ENCODE measurements at places on chromosomes 7 and 10.

GRCh38 chr10:132374612-132375011, 22.4 kb upstream of the PWWP2B start:
- no peak for DNase-seq

GRCh38 chr10:14543046-14543903, 212.6 kb upstream of the FRMD4A start:
- DNase-seq: no peak

- DNase-seq: no peak
These were observed 143.0 kb downstream of the DIP2C start for GRCh38 chr10:546451-546850.

- DNase-seq: peak; percentile 31
These were observed 191.5 kb upstream of the CELF2 start for GRCh38 chr10:10826125-10826524.

DNA sequence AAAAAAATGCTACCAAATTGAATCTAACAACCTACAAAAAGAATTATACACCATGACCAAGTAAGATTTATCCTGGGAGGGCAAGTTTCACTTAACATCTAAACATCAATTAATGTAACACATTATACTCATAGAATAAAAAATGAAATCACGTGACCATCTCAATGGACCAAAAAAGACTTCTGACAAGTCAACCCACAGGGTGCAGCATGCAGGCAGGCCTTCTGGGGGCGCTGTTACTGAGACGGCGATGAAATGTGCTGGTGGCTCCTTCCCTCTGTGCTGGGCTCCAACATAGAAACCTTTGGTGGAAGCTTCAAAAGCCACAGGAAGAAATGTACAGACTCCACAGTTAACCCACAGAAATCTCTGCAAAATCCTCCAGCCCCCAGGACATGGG, 103.1 kb downstream of the INHBA start:
- no peak for DNase-seq

DNA sequence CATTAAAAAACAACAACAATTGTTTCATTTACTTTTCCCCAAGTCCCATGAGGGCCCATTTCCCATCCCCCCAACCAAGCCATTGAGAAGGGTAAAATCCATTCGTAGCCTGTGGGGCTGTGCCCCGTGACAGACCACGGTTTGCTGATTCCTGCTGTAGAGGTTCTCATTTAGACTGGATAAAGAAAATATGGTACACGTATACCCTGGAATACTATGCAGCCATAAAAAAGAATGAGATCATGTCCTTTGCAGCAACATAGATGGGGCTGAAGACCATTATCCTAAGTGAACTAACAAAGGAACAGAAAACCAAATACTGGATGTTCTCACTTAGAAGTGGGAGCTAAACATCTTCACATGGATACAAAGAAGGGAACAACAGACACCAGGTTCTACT, 44.9 kb downstream of the ZNF783 start:
- DNase-seq: no peak

- DNase-seq: no peak
These were observed 18.1 kb downstream of the RAPGEF5 start for GRCh38 chr7:22338877-22339276.

DNA sequence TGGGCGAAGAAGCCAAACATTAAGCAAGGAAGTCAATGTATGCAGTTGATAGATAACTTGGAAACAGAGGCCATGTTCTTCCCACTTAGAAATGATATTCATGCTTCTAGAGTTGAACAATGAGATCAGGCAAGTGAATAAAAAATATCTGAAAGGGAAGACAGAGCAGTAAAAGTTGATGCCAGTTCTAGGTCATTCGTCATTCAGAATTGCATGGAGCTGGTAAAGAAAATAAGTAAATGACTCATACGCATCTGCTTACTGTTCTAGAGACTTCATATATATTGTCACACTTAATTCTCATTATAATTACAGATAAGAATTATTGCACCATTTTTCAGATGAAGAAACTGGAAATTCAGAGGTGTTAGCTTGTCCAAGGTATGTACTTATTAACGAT, 158.9 kb upstream of the FERD3L start:
- no peak for DNase-seq

DNA sequence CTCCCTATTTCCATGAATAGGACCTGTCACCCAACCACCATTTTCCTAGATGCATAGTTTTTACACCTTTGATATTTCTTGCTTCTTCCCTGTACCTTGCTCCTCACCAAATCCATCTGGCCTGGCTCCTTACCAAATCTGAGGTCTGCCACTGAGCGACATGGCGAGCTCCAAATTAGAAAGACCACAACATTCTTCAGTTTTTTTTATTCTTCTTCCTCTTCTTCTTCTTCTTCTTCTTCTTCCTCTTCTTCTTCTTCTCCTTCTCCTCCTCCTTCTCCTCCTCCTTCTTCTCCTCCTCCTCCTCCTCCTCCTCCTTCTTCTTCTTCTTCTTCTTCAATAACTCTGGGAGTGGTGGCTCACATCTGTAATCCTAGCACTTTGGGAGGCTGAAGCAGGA, 7.1 kb downstream of the CPED1 start:
- DNase-seq: no peak

- DNase-seq: peak; percentile 91
These were observed at the start of gene OPTN for GRCh38 chr10:13099666-13100348. Gene OPTN (plus strand): TSS chr10:13100163. CDS start chr10:13109123, 8,960 bp downstream.

DNA sequence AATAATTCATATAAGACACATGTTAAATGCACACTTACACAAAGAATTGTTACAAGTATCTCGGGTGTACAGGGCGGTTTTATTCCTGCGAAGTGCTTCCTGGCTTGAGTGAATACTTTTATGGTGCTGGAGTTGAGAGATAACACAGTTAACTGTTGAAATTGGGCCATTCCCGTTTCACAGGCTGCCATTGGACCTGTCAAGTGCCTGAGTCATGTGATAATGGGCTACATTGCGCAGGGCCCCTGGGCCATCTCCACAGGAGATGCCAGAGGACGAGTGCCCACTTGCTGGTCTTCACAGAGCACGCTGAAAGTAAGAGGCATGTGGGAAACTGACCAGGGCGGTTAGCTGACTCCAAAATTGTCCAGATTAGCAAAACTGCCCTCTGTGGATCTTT, 4.8 kb downstream of the FBH1 start:
- DNase-seq: no peak

GRCh38 chr10:57988964-57989363, 278.7 kb downstream of the IPMK start:
- no peak for DNase-seq

DNA sequence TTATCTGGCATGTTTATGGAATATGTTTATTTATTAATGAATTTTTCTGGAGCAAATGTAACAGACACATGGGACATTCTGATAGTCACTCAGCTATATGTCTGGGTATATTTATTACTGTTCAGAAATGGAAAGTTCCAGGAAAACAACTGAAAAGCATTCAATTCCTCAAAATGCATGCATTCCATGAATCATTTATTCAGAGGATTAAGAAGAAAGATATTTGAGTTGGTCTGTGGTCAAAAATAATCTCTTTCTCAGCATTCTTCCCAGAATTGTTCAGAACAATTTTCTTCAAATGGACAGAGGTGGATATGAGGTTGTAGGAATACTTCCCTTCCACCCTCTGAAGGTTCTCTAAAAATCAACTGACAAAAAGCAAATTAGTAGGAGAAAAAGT, 97.6 kb upstream of the ITGB1 start:
- DNase-seq: peak; percentile 59

GRCh38 chr7:148175512-148175911, 415.1 kb upstream of the C7orf33 start:
- DNase-seq: no peak

DNA sequence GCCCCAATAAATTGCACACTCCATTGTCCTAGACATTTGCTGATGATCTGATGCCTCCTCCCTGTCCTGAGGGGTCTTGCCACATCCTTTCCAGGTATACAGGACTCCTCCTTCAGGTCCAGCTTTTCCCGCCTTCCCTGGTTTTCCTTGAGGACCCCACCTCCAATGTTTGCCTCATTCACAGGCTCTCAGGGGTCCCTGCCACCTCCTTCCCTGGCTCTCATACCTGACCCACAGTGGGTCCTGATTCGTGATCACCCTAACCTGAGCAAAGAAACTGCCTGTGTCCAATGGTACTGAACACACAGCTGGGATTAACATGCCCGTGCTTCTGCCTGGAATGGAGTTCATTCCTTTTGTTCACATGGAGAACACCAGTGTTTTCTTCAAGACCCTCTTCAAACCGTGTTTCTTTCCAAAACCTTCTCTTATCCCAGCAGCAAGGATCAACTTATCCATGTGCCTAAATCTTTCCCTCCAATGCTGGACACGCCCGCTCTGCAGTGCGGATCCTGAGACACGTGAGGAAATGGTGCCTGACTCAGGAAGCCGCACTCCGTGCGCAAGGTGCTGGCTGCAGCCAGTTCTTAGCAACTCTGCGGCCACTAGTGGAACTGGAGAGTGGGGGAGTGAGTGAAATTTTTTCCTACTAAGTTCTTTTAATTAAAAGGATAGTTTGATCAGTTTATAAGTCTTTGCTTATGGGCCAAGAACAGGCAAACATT, 354.6 kb upstream of the SHH start:
- no peak for DNase-seq

- no peak for DNase-seq
These were observed 785.7 kb downstream of the CNTNAP2 start for GRCh38 chr7:146902266-146902665.

DNA sequence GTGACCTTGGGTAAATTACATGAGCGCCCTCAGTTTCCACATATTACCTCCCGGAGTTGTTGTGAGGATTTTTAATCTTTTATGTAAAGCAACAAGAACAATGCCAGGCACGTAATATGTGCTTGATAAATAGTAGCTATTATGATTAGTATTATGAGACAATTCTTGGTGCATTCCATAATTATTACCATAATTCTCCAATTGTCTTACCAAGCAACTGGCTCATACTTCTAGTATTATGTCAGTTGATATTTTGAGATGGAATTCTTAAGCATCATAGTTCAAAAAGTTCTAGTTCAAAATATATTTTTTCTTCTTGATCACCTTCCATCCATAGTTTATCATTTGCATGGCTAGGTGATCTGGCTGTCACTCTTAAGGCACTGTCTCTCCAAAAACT, 259.0 kb downstream of the BBS9 start:
- no peak for DNase-seq

DNA sequence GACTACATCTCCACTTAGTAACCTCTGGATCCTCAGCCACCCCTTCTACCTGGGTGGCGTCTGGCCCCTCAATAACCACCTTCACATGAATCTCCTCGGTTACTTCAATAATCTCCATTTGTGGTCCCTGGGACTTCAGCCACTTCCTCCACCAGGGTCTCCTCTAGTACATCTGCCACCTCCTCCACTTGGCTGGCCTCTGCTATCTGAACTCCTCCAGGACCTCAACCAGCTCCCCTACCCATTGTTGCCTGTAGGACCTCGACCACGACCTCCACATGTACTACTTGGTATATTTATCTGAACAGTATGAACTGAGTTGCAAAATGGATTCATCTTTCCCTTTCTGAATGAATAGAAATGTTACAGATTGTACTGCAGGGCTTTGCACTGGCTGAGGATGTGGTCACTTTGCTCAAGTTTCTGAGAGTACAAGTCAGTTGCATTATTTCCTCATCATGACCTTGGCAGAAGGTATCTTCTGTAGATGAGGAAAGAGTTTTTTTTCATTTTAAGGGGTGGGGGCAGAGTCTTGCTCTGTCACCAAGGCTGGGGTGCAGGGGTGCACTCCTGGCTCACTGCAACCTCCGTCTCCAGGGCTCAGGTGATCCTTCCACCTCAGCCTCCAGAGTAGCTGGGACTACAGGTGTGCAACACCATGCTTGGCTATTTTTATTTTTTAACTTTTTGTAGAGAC, 36.0 kb downstream of the MAT1A start:
- no peak for DNase-seq

DNA sequence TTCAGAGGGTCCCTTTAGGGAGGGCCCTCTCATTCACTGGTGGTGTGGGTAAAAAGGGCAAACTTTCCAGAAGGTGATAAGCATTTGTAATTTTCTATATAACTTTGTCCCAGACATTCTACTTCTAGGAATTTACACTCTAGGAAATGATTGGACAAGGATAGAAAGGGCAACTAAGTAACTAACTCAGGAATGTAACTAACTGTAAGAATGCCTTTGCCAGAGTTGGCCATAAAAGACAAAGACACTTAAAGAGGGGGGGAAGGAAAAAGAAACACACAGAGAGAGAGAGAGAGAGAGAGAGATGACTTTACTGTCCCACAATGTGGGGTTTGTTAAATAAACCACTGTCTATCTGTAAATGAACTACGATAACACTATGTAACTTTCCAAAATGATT, 38.5 kb upstream of the ITPRID1 start:
- no peak for DNase-seq

GRCh38 chr10:53361936-53362335, 589.4 kb upstream of the MBL2 start:
- no peak for DNase-seq

DNA sequence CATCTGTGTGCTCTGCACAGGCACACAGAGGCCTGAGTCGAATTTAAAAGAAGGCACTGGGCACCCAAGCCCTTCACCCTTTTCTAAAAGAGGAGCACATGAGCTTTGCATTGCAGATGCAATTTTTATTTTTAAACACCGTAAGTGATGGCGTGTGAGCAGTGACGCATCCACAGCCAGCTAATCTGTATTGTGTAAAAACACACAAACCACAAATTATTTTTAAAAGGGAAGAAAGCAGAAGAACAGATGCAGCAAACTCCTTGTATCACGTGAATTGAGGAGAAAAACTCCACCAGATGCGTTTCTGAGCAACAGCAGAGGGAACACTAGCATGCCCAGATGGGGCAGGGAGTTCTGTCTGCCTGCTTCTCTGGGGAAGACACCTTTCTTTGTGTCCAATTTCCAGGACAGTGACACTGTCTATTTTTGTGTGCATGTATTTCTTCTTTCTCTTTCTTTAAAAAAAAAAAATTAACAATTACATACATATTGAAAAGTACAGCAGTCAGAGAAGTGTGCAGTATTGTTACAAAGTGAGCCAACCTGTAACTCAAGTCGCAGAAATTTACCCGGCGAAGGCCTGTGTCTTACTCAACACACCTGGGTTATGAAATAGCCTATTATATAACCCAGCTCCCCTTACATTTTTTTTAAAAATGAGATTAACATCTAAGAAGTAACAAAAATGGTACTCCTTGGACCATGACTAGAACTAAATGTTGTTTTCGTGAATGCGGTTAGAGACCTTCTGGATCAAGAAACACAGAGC, 39.2 kb downstream of the EEPD1 start:
- DNase-seq: peak; percentile 86

DNA sequence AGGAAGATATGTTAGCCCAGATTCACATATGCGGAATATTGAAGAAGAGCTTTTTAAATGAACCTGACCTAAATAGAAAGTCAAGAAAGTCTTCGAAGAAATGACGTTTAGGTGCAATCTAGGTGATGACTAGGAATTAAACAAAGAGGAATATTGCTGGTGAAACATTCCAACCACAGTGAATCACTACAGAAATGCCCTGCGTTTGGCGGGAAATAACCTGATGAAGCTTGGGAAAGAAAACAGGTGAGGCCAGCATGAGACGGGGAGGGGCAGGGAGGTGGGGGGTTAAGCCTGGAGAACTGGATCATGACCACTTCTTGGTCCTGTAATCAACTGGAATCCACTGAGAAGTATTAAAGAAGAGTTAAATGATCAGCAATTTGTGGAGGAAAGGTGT, 299.4 kb upstream of the VSTM2A start:
- no peak for DNase-seq

GRCh38 chr7:48366096-48366495, 194.8 kb downstream of the ABCA13 start:
- no peak for DNase-seq

Data from adipocyte (in vitro differentiated cells).